ENCODE measurements at places on chromosomes 3 and 15.

DNA sequence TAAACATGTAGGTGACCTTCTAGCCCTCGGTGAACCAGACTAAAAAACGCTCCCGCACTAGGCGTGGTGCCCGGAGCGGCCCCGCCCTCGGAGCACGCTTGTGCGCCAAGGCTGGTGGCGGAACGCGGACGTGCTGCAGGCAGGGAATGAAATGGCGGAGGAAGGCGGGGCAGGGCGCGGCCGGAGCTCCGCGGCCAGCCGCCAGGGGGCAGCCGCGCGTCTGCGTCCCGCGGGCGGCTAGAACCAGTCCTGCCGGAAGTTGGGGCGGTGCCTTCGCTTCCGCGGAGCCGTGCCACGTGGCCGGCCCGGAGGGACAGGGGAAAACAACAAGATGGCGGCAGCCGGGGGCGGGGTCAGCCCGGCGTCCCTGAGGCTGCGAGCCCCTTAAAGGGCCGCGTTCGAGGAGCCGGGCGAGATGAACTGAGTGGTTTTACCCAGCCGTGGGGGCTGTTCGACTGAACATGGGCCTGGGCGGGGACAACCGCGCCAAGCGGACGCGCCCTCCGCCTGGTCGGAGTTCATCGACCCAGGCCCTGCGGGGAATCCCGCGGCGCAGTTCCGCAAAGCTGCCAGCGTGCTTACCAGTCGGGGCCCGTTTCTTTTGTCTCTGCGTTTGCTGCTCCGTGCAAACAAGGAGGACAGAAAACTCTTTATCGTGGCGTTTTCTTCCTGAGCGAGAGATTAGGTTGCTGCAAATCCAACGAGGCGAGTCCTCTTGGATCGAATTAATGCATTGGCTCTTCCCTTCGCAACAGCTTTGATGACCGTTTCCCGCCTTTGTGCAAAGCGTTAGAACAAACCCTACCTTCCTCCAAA lies 90.9 kb upstream of the CHD2 start:
- DNase-seq: peak; percentile 95

- no peak for DNase-seq
Observed at GRCh38 chr3:177781686-177782161, 584.4 kb upstream of the TBL1XR1 start.

- DNase-seq: no peak
Observed at GRCh38 chr3:23550402-23550801, 255.4 kb upstream of the UBE2E1 start.

- DNase-seq: no peak
Observed at GRCh38 chr15:62476163-62476562, 311.1 kb upstream of the C2CD4B start.

GRCh38 chr15:78016860-78017259 lies 60.7 kb downstream of the TBC1D2B start:
- DNase-seq: no peak

DNA sequence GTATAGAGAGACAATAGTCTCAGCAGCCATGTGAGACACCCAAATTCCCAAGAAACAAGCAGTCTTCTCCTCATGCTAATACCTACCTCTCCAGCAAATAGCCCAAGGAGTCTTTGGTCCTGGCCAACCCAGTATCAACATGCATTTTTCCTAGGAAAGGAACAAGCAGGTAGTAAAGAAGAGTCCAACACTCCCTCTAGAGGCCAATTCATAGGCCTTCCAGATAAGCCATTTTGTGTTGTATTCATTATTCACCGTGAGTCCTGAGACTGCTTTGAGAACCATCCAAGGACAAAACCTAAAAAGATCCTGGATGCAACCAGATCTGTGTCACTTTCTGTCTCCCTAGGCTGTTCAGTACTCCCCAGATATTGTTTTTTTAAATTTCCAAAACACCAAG lies 63.6 kb upstream of the SNTN start:
- no peak for DNase-seq

- no peak for DNase-seq
Observed at GRCh38 chr15:66848116-66848515, 146.1 kb downstream of the SMAD6 start.

GRCh38 chr15:82812994-82813393 lies 3.6 kb downstream of the WHAMM start:
- no peak for DNase-seq

DNA sequence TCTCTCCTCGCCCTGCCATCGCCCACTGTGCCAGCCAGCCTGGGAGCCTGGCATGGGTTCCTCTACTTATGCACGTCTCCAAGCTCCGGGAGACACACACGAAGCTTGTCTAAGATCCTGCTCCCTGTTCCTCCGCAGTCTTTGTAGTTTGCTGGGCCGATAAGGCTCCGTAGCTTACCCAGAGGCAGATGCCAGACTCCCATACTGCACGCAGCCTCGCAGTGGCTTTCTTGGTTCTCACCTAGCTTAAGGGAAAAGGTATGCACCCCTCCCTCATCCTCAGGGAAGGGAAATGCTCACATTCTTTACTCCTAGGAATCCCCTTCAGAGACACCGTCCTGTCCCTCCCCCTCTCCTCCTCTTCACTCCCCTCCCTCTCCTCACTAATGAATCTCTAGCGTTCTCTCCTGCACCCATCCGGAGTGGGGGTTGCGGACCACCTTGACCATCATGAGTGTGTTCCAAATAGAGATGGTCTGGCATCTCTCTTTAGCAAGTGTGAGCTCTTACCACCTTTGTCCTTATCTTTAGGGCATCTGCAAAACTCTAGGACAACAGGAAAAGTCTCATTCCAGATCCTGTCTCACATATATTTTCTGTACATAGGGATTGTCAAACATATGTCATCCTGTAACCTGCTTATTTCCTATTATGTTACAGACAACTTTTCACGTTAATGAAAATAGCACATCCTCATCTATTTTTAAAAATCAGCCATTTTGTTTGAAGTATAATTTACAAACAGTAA lies 56.5 kb downstream of the TMEM266 start:
- no peak for DNase-seq

- DNase-seq: no peak
Observed at GRCh38 chr3:110932567-110932966, 139.0 kb upstream of the NECTIN3 start.

- no peak for DNase-seq
Observed at GRCh38 chr3:18376682-18377081, 48.5 kb downstream of the SATB1 start.

DNA sequence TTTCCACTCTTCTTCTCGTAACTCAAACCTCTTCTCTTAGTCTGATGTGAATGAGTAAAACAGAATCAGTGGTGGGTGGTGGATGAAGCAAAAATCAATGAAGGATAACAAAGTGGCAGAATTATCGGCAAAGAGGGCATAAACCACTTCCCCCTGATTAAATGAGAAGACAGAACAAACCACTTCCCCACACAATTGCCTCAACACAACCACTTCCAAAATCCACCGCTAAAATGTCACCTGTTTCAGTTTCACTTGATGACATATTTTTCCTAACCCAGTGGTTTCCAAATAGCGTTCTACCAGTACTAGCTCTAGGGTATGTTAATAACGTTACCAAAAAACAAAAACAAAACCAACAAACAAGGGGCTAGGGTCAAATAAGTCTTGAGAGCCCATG lies 478.7 kb upstream of the WNT5A start:
- DNase-seq: no peak

- no peak for DNase-seq
Observed at GRCh38 chr3:69353503-69353902, 32.4 kb downstream of the FRMD4B start.

DNA sequence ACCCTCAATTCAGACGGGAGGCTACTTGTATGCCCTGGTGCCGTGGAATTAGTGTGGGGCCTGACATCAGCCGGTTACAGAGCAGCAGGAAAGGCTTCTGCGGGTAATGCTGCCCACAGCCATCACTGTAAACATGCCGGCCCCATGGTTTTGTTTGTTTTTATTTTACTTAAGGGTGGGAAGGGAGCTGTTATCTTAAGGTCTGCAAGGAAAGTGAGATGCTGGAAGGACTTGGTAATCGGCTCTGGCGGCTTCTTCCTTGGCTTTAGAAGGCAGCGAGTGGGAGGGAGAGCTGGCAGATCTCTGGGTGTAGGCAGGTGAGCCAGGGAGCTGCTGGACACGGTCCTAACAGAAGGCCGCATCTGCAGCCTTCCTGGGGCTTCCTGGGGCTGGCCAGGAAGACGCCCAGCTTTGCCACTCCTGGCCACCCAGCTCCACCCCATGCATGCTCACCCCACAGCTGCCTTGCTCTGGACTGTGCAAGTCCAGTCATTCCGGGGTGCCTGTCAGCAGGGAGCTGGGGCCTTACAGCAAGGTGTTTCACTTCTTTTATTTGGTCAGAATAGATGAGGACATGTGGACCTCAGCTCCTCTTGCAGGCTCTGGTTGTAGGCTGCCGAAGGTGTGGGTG lies 54.1 kb upstream of the FURIN start:
- DNase-seq: peak; percentile 92

DNA sequence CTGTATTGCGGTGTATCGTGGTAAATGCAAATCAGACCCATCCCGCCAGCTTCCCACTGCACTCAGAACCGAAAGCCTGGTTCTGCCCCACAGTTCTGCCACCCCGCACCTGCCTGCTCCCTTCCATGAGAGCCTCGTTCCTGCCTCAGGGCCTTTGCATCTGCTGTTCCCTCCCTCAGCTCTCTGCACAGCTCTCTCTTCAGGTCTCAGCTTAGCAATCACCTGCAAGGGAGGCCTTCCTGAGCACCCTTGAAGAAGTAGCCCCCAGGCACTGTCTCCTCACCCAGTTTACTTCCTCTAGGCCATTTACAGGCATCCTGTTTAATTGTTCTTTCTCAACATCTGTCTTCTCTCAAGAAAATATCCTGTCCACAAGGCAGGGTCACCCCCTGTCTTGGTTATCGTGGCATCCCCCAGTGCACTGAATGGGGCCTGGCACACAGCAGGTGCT lies 13.3 kb upstream of the IQSEC1 start:
- DNase-seq: no peak

DNA sequence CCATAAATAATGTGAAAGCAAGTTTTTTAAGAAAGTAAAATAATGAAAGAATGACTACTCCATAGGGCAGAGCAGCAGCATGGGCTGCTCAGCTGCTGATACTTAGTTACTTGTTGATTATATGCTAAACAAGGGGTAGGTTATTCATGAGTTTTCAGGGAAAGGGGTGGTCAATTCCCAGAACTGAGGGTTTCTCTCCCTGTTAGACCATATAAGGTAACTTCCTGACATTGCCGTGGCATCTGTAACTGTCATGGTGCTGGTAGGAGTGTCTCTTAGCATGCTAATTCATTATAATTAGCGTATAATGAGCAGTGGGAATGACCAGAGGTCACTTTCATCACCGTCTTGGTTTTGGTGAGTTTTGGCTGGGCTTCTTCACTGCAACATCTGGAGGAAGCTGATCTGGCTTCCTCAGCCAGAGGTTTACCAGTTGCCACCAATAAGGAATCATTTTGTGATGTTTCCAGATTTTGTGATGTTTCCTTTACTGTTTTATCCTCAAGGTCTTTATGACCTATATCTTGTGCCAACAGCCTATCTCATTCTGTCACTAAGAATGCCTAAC lies 121.8 kb upstream of the CHL1 start:
- DNase-seq: no peak

GRCh38 chr3:165783383-165783782 lies 53.8 kb downstream of the BCHE start:
- no peak for DNase-seq

- no peak for DNase-seq
Observed at GRCh38 chr3:55000546-55000945, 72.7 kb upstream of the LRTM1 start.

DNA sequence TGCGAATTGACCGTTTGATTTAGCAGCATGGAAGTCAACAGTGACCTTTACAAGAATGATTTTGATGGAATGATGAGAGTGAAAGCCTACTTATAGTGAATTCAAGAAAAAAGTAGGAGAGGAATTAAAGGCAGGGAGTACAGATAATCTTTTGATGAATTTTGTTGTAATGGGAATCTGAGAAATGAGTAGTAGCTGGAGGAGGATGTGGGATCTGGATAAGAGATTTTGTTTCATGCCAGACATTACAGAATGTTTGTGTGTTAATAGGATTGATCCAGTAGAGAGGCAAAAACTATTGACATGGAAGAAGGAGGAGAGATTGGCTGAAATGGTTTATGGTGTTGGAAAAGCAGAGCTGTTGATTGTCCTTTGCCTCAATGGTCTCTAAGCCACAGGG lies 17.4 kb upstream of the ZNF609 start:
- no peak for DNase-seq

- DNase-seq: no peak
Observed at GRCh38 chr3:33046521-33046920, 50.4 kb downstream of the GLB1 start.

GRCh38 chr15:72139667-72140066 lies 21.5 kb downstream of the SENP8 start:
- DNase-seq: no peak

- no peak for DNase-seq
Observed at GRCh38 chr3:12190221-12190807, 31.6 kb upstream of the TIMP4 start.

- no peak for DNase-seq
Observed at GRCh38 chr3:12679468-12679867, 15.6 kb upstream of the RAF1 start.

- no peak for DNase-seq
Observed at GRCh38 chr3:144665567-144666053, 694.0 kb downstream of the DIPK2A start.

- no peak for DNase-seq
Observed at GRCh38 chr3:12833222-12834161, 7.9 kb downstream of the RPL32 start.

DNA sequence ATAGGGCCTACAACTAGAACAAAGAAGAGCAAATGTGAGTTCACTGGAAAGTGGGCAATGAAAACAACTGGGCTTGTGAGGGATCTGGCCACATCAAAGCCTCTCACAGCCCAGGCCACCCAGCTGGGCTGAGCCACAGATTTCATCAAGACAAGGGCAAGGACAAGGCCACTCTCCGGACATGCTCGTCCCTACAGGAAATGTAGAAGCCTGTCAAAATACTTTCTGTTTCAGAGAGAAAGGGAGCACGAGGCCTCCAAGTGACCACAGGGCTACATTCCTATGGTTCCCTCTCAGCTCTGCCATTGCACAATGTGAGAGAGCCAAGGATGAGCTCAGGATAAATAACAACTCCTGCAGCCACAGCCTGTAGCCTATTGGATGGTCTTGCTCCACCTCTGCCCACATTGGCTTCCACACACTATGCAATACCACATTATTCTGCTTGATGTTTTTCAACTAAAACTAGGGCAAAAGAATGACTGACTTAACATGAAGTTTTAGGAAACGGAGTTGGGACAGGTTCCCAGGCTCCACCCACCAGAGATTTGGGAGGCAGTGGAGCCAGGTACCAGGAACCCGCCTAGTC lies 12.1 kb downstream of the TBC1D2B start:
- no peak for DNase-seq

DNA sequence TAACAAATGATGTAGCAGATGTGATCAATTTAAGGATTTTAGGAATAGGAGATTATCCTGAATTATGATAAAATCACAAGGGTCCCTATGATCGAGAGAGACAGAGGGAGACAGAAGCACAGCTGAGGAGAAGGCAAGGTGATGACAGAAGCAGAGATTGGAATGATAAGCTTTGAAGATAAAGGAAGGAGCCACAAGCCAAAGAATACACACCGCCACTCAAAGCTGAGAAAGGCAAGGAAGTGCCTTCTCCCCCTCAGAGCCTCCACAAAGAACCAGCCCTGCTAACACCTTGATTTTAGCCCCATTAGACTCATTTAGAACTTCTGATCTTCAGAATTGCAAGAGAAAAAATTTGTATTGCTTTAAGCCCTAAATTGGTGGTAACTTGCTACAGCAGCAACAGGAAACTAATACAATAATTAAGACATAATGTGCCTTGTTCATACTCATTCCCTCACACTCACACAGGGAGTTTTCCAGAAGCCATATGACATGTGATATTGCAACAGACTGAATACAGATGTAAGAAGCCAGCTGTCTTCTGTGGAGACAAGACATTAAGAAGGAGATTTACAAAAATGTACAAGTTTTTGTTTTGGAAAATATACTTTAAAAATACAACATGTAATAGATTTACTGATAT lies 38.2 kb downstream of the TRANK1 start:
- no peak for DNase-seq

All from posterior cingulate gyrus (tissue), 11 donors.